GM23338 (cell line): ENCODE measurements at places on chromosomes 12 and 14. TPM values are rescaled to one million over a fixed set of nuclear protein-coding genes. Genes with fewer than 3 reads are reported as not detected.

Gene ZDHHC22
- 29.3 and 32.1 TPM in 2 replicates for total RNA-seq

Gene ACOT4
- total RNA-seq = 1.6 and 3.7 TPM in 2 replicates

Gene MANSC1
- total RNA-seq = 4.0 and 5.1 TPM in 2 replicates

Gene TAS2R30
- 9.7 and 13.7 TPM in 2 replicates for total RNA-seq

Gene AQP2
- total RNA-seq = 0.07 TPM in 1 of 2 replicates, not detected in the other
